Midbrain (tissue), 1 donor: ENCODE measurements at places on chromosomes 13 and 19.

DNA sequence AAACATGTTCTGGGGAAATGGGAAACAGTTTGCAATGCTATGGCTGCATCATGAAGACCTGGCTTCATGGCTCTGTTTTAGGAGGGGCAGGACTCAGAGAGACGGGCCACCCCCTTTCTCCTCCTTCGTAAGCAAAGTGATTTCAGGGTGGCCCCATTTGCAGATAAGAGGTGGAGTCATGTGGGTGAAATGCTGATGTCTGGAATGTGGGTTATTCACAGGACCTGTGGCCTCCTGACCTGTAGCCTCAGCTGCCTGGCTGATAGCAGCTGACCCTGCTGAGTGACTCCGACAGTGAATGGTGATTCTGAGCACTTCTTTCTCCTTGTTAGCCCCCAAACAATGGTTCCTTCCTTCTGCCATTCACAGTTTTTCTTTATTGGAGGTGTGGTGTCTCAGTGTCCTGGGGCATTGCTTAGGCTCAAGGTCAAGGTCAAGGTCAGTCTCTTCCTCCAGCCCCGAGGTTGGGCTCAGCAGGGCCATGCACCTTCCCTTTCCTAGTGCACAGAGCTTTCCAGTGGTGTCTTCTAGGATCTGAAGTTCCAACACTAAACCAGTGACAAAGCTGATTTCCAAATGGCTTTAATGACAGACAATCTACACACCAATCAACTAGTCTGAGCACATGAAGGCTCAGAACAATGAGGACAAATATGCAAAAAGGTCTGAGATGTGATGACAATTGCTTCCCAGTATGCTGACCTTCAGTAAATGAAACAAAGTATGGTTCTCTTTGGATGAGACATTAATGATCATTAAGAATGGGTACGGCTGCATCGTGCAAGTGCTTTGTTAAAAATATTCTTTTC is 49.6 kb upstream of the ANKRD10 start:
- DNase-seq, result no peak

DNA sequence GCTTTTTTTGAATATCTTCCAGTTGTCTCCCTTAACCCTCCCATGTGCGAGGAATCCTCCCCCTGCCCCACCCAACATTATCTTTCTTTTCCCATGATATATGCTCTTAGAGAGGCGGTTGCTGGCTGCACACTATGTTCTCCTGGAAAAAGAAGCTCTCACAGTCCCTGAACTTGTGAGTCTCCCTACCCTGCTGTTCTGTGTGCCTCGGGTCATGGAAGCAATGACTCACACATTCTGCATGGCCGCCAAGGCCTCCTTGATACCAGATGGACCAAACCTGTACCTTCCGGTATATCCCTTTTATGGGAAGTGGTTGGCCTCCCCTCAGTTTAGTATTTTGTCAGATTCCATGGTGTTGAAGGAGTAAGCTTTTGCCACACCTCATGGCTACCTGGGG is 705.4 kb downstream of the SLITRK6 start:
- no peak for DNase-seq

GRCh38 chr19:45217193-45217956 is 27.8 kb downstream of the EXOC3L2 start:
- DNase-seq, result no peak

- no peak for DNase-seq
These were observed 5.7 kb upstream of the THSD1 start for GRCh38 chr13:52411629-52412028.
